Stimulated activated CD8-positive, alpha-beta memory T cell treated with anti-CD3 and anti-CD28 coated beads, Interleukin-15, amount 100 ng/mL, for 4 hours (primary cell): ENCODE measurements at places on chromosomes 4 and X.
A peak's percentile ranks its signal among the peaks of the same experiment; 100 is the strongest.

DNA sequence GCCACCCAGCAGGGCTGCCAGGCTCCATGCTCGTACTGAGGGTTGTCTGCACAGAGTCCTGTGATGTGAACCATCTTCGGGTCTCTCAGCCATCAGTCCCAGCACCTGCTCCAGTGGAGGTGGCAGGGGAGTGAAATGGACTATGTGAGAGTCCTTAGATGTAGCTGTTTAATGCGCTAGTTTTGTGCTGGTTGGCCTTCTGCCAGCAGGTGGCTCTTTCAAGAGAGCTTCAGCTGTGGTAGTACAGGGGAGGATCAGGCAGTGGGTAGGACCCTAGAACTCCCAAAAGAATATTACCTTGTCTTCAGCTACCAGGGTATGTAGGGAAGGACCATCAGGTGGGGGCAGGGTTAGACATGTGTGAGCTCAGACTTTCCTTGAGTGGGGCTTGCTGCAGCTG lies 1066.0 kb downstream of the GLUD2 start:
- no peak for DNase-seq

DNA sequence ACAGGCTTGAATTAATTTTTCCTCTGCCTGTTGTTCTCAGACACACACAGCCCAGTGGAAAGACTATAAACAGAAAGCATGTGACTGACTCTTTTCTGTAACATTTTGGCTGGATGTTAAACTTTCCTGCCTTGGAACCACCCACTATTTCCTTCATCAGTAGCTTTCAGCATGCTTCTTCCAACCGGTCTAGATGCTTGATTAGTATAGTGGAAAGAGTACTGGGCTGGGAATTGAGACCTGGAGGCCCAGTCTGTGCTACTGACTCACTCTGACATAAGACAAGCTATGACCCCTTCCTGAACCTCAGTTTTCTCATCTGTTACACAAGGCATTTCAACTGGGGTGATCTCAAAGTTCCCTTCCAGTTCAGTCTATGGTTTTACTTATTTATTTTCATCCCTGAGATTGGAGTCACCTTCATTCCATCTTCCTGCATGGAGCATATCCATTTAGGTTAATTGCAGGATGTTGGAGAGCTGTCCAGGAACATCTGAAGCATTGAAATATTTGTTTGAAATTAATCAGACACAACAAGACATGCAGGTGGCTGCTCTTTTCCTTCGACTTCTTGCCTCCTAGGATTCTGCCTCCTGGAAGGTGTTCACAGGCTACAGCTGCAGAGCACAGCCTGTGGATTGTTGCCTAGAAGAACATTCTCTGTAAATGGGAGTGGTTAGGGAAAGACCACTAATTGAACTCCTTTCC lies 173.4 kb downstream of the RTL9 start:
- no peak for DNase-seq

DNA sequence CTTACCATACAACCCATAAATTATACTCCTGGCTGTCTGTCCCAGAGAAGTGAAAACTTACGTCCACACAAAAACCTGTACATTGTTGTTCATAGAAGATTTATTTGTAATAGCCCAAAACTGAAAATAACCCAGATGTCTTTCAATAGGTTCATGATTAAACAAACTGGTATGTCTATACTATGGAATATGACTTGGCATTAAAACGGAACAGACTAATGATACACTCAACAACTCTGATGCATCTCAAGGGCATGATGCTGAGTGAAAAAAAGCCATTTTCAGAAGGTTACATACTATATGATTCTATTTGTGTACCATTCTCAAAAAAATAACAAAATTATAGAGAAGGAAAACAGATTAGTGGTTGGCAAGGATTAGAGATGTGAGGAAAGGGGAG lies 11.6 kb upstream of the MND1 start:
- no peak for DNase-seq

- no peak for DNase-seq
These were observed 102.2 kb downstream of the MAMLD1 start for GRCh38 chrX:150465326-150465725.

GRCh38 chr4:23978002-23978401 lies 88.2 kb upstream of the PPARGC1A start:
- no peak for DNase-seq

DNA sequence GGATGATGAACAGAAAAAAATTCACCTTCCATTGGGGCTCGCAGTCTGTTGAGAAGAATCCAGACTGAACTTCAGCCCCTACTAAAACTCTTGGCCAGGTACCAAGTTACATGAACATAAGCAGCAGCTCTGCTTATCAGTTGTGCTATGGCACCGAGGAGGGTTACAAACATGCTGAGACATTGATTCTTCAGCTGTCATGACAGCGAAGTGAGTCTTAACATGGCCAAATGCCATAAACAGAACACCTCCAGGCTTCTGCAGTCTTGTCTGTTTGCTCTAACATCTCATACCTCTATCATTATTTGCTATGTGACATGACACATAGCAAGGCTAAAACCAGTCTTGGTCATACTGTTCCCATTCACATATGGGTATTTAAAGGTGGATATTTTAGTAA lies 521.5 kb downstream of the GRID2 start:
- no peak for DNase-seq

GRCh38 chr4:156560701-156561100 lies 410.9 kb downstream of the PDGFC start:
- DNase-seq, result no peak

GRCh38 chrX:24343719-24344118 lies 16.7 kb upstream of the SUPT20HL1 start:
- DNase-seq, result no peak

DNA sequence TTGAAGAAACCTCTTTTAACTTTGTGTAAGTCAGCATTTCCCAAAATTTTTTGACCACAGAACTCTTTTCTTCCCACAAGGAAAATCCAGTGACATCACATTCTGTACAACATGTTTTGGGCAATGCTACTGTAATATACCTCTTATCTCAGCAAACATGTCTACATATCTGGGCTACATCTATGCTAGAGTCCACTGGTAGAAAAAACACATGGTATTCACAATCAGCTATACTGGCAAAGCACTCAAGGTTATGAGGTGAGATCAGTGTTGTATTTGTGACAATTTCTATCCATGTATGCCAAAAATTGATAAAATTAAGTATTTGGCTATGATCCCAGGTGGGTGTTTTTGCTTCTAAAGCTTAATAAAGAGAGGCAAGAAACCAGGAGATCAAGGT lies 98.0 kb downstream of the ATP11C start:
- no peak for DNase-seq

DNA sequence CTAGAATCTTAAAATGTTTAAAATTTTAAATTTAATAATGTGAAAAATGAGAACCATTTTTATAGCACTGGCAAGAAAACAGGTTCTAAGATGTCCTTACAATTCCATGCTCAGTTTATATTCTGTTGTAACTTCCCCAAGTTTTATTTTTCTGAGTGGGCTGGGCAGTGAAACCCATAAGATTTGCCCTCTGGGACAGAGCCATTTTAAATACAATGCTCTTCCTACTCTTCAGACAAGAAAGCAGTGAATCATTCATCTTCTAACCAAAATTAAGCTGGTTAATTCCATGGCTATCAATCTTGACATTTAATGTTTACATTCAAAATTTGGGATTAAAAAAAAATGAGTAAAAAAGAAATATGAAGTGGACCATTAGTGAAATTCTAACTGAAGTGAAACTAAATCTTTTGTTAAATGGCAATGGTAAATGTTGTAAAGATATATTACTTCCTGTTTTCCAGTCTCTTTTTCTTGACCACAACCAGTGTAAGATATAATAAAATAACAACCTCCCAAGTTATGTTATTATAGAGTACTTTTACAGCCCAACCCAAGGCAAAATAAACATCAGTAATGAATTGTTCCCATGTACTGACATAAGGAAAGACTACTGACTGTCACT lies 37.2 kb upstream of the PTPN13 start:
- DNase-seq, result no peak

DNA sequence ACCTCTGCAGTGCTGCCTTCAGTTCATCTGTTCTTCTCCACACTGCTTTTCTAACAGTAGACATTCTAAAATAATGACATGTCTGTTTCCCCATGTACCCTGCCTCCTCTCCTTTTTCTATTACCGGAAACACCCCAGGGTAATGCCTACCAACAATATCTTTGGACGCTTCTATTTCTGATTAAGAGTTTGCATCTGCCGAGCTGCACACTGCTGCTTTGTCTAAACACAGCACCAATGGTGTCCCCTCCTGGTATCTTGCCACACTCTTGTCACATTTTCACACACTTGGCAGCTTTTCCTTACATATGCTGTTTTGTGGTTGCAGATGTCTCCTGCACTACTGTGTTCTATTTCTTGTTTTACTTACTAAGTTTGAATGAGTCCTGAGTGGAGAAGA lies 288.8 kb downstream of the GRIA2 start:
- no peak for DNase-seq

DNA sequence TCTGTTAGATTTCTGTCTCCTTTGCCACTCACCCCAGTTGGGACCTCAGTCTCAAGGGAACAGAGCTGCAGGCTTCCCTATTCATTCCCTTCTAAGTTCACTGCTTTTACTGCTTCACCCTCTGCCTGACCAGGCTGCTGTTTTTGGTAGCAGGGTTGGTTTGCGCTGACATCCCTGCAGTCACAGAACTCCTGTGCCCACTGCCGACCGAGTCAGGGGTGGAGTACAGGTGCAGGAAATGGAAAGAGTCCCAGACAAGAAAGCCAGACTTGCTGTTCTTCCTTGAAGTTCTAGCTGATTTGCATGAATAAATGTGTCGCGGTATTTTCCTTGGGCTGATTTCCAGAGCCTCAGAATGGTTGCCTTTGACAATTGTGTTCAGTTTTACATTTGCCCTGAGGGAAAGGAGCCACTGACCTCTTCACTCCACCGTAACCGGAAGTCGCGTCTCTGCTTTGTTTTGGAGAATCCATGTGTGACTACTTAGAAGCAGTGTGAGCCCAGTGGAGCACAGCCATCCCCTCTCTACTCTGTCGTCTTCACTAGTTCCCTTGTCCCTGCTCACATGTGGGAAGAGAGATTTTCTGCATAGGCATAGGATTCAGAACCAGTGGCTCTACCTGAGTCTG lies 84.8 kb downstream of the TNIP2 start:
- DNase-seq, result no peak

GRCh38 chr4:168696826-168697225 lies 200.0 kb downstream of the PALLD start:
- no peak for DNase-seq

DNA sequence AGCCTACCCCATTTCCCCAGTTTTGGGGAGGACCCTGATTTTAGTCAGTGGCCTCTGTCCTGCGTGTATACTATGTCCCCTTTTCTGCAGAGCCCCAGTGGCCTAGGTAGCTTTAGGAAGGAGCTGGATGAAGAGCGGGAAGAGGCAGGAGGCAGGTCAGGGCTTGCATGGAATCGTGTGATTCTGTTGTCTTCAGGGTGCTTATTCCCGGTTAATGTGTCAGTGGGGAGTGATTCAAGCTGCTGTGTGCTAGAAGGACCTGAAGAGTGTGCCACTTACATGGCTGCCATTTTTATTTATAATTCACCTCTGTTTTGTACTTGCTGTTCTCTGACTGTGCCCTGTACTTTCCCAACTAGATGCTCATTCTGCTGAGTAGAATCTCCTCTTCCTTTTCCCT lies 127.3 kb upstream of the AMOT start:
- DNase-seq, result no peak

DNA sequence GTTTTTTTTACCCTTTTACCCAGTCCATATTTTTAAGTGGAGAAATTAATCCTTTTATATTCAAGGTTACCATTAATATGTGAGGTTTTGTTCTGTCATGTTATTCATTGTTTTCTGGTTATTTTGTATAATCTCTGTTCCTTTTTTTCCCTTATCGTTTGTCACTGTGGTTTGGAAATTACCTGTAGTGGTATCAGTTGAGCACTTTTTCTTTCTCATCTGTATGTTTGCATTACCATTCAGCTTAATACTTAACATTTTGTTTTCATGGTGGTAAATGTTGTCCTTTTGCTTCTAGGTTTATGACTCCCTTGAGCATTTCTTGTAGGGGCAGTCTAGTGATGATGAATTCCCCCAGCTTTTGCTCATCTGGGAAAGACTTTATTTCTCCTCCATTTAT lies 6.6 kb downstream of the ETDC start:
- no peak for DNase-seq

- no peak for DNase-seq
These were observed 34.3 kb downstream of the PNMA5 start for GRCh38 chrX:152959626-152960025.

DNA sequence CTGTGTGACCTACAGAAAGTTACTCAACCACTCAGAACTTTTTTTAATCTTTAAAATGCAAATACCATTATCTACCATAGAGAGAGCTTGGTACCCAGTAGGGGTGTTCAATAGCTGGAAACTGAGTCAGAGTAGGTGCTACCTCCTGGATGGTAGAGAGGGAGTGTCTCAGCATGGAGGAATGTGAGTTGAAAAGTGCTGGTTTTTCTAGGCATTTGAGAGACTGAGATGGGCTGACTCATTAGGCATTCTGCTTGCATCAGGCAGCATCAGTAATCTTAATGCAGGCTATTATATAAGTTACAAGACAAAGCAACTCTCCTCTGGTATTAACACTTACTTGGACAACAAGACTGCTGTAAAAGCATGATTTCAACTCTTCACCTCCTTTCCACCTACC lies 70.9 kb upstream of the ARHGEF9 start:
- no peak for DNase-seq

DNA sequence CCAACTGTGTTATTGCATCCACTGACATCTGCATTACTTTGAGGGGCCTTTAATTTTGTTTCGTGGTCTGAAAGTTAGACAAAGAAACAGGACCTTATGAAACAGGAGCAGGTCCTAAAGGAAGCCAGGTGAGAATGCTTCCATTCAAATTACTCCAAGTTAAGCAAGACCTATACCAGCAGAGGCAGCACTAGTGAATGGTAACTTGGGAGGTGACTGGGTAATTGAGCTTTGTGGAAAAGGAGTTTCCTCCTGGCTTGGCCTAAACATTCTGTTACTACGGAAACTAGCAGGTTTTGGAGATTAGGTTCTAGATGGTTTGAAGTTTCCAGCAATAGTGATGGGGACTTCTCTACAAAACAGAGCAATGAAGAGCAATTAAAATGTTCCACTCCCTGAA lies 173.5 kb downstream of the NKX6-1 start:
- DNase-seq, result no peak

GRCh38 chr4:115233600-115233999 lies 120.2 kb upstream of the NDST4 start:
- DNase-seq, result no peak

DNA sequence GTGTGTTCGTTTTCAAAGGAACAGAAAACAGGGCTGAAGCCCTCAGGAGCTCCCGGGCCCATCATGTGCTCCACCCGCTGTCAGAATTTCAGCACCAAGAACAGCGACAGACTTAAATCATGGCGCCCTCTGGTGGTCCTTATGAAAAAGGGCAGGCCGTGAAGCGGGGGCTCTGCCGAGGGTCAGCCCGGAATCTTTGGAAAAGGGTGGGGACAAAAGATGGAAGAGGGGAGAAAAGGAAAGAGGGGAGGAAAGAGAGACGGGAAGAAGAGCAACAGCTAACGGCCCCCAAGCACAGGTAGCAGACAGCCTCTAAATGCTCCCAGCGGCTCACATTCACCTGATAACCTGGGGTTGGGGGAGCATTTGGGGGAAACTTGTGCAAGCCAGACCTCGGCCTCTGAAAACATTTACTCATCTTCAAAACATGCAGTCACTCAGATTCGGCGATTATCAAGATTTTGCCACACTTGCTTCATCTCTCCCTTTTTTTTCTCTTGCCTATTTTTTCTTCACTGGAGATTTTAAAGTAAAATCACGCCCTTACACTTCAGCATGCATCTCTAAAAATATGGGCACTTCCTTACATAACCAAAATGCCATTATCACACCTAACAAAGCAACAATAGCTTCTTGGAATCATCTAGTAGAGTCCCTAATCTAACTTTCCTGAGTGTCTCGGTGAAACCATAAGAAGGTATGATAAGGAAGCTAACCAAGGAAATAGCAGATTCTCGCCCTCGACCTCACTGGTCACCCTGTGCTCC lies 28.1 kb upstream of the MAN2B2 start:
- peak; percentile 19 for DNase-seq
